Lung (tissue), 17 donors: ENCODE measurements at places on chromosomes 5 and 9. TPM values are rescaled to one million over a fixed set of nuclear protein-coding genes. Genes with fewer than 3 reads are reported as not detected.

DNA sequence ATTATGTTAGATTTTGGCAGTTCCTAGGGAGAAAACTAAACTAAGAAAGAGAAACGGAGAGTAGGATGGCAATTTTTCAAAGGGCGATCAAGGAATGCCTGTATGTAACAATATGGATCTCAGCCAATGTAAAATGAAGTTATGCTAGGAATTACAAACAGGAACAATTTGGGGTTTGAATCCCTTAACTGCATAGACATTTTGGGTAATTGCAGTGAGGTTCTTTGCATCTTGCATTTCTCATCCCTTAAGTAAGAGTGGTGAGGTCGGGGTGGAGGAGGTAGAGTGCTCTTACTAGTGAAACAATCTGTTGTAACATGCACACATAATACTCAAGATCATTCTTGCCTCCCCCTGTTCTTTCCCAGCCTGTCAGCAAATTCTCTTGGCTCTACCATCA lies 137.6 kb downstream of the NPR3 start:
- peak; percentile 11 for DNase-seq
- no peak overlapping the region for H3K4me3 ChIP-seq
- no peaks in the 10 kb centered on the region for H3K27me3 ChIP-seq
- H3K27ac ChIP-seq = no peak overlapping the region

Gene RNF44
- total RNA-seq = 40.5 TPM

DNA sequence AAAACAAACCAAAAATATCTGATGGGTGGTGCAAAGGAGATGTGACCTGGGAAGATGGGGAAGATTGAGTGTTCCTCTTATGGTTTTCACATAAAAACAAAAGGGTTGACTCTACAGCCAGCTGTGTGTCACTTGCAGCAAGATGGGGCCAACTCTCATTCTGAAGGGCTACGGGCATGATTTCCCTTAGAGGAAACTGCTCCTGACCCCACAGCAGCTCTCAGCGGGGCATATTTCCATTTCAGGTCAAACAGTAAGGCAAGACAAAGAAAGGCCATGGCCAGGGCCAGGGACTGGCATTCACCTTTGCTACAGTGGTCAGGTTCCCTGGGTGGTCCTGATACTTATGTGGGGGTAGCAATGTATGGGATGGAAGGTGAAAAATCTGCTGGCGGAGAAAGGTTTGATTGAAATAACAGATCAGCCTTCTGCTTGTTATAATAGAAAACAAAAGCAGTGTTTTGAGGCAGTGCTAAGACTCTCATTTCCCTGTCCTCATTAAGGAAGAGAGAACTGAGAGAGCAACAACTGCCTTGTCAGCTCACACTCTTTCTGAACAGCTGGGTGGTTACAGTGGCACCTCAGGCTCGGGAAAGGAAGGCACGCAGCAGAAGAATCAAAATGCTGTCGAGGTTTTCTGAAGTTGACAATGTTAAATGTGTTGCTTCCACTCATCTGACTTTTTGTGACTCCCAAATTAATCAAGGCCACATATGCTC lies 120.7 kb upstream of the PCA3 start:
- H3K36me3 ChIP-seq = no peaks in the 10 kb centered on the region
- H3K4me3 ChIP-seq = no peak overlapping the region

GRCh38 chr5:134845335-134845851 lies 375 bp upstream of the C5orf24 start:
- no peaks in the 10 kb centered on the region for H3K27me3 ChIP-seq
- H3K4me3 ChIP-seq = peak overlapping the region; percentile 98
- H3K4me1 ChIP-seq = no peaks in the 10 kb centered on the region
- peak overlapping the region; percentile 95 for H3K27ac ChIP-seq
- peaks cover 5% of the 10 kb centered on the region for H3K36me3 ChIP-seq

Gene SNCB
- total RNA-seq = not detected

Gene GRXCR2
- total RNA-seq = not detected

Gene C8G
- 2.1 TPM for total RNA-seq

Gene TMEM252
- not detected for total RNA-seq

Gene F12
- 1.4 TPM for total RNA-seq

DNA sequence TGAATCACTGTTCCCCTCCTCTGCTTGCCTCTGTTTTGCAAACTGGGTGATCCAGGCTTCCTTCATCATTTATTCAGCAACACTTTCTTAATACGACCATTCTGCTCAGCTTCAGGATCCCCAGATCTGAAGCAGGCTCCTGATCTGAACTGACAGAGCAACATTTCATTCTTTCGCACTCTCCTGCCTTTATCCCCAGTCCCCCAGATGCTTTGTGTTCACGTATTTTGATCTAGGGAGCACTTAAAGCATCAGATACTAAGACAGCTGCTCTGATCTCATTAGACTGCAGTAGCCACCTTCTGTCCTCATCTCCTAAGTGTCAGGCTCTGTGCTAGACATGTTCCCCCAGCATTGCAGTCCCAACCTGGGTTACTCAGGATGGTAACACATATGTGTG lies 158.0 kb downstream of the TRIO start:
- H3K4me1 ChIP-seq = peaks cover 9% of the 10 kb centered on the region
- no peak for DNase-seq
- H3K27ac ChIP-seq = no peak overlapping the region
- peaks cover 7% of the 10 kb centered on the region for H3K36me3 ChIP-seq
- H3K27me3 ChIP-seq = no peaks in the 10 kb centered on the region
- H3K4me3 ChIP-seq = no peak overlapping the region

DNA sequence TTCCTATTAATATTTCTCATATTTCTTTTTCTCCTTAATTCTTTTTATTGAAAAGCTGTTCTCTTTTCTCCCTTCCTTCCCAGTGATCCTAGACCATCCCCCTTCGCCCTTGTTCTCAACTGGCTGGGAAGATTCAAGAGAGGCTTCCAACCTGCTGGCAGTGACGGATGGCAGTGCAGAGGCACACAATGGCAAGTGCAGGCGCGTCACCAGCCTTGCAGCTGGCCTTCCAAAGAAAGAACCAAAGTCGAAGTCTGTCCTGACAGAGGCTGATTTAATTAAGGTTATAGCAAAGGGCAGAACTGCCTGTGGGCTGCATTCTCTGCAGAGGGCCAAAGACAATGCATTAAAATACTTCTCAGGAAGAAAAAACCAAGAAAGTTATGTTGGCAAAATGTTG lies 7.4 kb downstream of the CEMIP2 start:
- H3K27me3 ChIP-seq = no peaks in the 10 kb centered on the region
- no peak overlapping the region for H3K4me3 ChIP-seq
- H3K4me1 ChIP-seq = peaks cover 15% of the 10 kb centered on the region
- no peak for DNase-seq

DNA sequence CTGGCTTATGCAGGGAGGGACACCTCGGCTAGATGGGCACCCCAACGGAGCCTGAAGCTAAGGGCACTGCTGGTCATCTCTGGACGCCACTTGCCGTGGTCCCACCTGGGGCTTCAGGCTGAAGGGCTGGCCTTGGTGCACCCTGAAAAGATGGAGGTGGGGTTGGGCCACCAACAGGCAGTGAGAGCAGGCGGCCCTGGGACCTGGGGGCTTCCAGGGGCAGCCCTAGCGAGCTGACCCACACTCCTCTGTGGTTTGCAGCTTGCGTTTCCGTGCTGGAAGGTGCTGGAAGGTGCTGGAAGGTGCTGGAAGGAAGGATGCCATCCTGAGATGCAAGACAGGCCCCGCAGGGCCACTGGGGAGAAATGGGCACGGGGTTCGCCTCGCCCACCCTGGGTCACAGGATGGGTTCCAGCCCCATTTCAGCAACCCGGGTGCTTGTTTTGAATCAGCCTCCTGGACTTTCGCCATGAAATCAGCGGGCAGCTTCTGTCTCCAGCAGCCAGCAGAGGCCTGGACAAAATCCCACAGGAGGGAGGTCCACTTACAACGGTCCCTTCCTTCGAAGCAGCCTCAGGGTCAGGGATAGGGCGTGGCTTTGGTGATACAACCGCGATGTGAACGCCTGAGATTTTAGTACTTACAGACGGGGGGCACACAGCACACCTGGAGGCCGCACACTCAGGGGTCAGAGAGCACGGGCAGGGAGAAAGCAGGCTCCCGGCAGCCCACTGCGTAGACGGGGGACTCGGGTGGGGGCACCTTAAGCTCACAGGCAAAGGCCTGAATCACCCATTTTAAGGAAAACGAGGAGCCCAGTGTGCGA lies 303.1 kb upstream of the IRX4 start:
- no peak overlapping the region for H3K27ac ChIP-seq
- no peak overlapping the region for H3K4me3 ChIP-seq
- DNase-seq = no peak
- H3K27me3 ChIP-seq = no peaks in the 10 kb centered on the region
- peaks cover 2% of the 10 kb centered on the region for H3K4me1 ChIP-seq

Gene HTR4
- total RNA-seq = 0.17 TPM

Gene AFAP1L1
- 40.6 TPM for total RNA-seq

DNA sequence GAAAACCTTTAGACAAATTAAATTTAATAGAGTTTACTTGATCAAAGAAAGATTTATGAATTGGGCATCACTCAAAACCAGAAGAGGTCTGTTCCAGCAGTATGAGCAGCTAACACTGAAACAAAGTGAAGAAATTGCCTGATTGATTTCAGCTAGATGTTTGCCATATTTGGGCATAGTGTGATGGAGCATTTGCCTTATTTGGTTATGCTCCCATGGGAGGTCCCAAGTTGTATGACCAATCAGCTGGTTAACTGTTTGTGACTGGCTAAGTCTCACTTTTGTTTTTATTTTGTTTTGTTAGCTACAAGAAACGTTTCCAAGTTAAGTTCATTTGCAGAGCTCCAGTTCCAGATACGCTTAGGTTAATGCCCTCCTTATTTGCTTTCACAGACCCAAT lies 53.3 kb upstream of the LMNB1 start:
- no peaks in the 10 kb centered on the region for H3K27me3 ChIP-seq
- no peaks in the 10 kb centered on the region for H3K4me1 ChIP-seq
- no peak for DNase-seq
- H3K4me3 ChIP-seq = no peak overlapping the region
- no peaks in the 10 kb centered on the region for H3K36me3 ChIP-seq

Gene PCDHB10
- 6.3 TPM for total RNA-seq

GRCh38 chr9:13717322-13718054 lies 438.0 kb upstream of the MPDZ start:
- no peaks in the 10 kb centered on the region for H3K36me3 ChIP-seq
- H3K27me3 ChIP-seq = no peaks in the 10 kb centered on the region
- no peak overlapping the region for H3K27ac ChIP-seq
- no peak overlapping the region for H3K4me3 ChIP-seq
- no peaks in the 10 kb centered on the region for H3K4me1 ChIP-seq
